ENCODE measurements at places on chromosomes 5 and 9.

- DNase-seq, result no peak
These were observed 195.3 kb upstream of the NR4A3 start for GRCh38 chr9:99626426-99626825.

DNA sequence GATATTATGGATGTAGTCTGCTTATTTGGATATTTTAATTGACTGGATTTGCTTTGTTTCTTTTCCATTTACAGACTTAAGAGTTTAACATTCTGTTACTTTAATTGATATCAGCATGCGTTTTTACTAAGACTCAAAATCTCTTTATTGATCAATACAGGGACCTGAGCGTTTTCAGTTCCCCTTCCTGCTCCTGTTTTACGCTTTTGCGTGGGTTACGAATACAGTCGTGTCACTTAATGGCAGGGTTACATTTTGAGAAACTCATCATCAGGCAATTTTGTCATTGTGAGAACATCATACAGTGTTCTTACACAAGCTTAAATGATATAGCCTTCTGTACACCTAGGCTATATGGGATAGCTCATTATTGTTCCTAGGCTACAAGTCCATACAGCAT is 65.2 kb downstream of the PBX3 start:
- DNase-seq, result no peak

- no peak for DNase-seq
These were observed 46.4 kb upstream of the STK32A start for GRCh38 chr5:147188200-147189108.

GRCh38 chr5:131635684-131636572 is 899 bp upstream of the RAPGEF6 start:
- no peak for DNase-seq

GRCh38 chr5:39716532-39717028 is 291.8 kb upstream of the DAB2 start:
- no peak for DNase-seq

- DNase-seq, result no peak
These were observed 215.2 kb downstream of the TLE1 start for GRCh38 chr9:81474125-81474524.

DNA sequence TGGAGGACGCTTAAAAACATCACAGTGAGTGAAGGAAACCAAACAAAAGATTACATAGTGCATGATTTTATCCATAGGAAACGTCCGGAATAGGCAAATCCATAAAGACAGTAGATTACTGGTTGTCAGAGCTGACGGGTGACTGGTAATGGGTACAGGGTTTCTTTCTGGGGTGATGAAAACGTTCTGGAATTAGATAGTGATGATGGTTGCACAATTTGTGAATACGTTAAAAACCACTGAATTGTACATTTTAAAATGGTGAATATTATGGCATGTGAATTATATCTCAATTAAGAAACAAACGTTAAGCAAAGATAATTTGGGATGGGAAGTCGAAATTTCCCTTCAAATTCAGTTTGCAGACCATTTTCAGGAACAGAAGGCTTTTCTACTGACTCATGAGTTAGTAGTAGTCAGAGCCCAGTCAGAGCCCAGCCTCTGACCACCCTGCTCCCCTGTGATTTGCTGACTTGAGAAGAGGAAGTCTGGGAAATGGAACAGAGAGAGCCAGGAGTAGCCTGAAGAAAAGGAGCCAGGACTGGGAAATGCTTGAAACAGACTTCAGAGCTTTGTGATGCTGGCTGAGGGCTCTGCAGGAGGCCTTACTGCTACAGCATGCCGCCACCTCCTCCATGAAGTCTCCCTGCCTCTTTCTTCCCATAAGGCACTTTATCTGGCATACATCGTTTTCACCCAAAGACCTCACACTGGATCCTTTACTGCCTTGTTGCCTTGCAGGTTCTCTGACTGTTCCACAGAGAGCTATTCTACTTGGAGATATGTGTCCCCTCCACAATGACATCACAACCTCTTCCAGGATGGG is 46.4 kb upstream of the CTNNA1 start:
- DNase-seq, result no peak
